Stimulated activated CD8-positive, alpha-beta memory T cell treated with anti-CD3 and anti-CD28 coated beads, Interleukin-4, amount 100 ng/mL, for 24 hours (primary cell): ENCODE measurements at places on chromosomes 7 and 10.

GRCh38 chr10:98363220-98363619 is 51.8 kb downstream of the PYROXD2 start:
- DNase-seq, result no peak

- no peak for DNase-seq
Measured at GRCh38 chr7:157803906-157804305, 467.1 kb downstream of the DNAJB6 start.

GRCh38 chr10:52703898-52704297 is 68.7 kb downstream of the MBL2 start:
- DNase-seq, result no peak

GRCh38 chr7:157691586-157692459 is 355.0 kb downstream of the DNAJB6 start:
- DNase-seq, result no peak

DNA sequence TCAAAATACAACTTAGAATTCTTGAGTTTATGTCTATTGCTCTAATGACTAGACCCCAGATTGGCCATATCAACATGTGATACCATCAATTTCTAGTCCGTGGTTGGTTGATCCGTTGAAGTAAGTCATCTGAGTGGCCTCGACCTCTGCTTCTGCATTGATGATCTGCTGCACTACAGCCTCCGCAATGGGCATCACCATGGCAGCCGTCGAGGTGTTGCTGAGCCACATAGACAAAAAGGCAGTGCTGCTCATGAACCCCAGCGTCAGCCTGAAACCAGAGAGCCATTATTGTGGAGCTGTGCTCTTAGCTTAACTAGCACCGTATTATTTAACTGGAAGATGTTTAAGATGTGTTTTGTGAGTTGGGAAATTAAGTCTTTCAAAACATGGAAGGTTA is 30.7 kb downstream of the SLC13A1 start:
- no peak for DNase-seq

GRCh38 chr10:1120306-1120705 is 64.1 kb downstream of the WDR37 start:
- no peak for DNase-seq

- no peak for DNase-seq
Measured at GRCh38 chr7:77561352-77561751, 24.3 kb downstream of the PTPN12 start.

- no peak for DNase-seq
Measured at GRCh38 chr7:116786791-116787443, 75.5 kb upstream of the CAPZA2 start.

DNA sequence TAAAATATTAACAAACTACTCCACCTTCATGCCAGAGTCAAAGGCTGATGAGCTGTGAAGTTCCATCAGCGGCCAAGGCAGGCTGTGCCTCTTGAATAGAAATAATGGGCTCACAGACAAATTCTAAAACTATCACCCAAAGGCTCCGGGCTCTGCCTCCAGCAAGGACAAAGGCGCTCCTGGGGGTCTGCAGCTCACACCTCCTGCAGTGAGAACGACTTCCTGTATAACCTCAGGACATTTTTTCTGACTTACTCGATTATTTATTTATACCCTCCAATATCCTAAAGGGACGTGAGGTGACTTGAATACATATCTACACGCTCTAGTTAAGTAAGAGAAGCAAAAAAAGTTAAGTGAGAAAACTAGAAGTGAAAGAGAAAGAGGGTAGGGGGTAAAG is 500.7 kb downstream of the CCSER2 start:
- DNase-seq, result no peak

DNA sequence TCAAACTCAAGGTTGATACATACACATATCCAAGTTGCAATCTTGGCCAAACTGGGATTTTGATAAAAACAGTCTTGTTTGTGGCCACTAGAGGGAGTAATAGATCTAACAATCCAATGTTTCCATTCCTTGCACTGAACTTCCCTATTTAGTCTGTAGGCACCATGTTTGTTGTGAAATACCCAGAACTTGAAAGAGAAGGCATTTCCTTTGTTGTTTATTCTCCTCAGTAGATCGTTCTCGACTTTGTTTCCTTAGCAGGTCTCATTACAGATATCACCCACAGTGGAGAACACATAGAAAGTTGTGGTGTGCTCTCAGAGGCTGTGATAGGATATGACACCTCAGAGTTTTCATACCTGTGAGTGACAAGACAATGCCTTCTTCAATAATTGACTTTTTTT is 70.3 kb upstream of the MXI1 start:
- no peak for DNase-seq

DNA sequence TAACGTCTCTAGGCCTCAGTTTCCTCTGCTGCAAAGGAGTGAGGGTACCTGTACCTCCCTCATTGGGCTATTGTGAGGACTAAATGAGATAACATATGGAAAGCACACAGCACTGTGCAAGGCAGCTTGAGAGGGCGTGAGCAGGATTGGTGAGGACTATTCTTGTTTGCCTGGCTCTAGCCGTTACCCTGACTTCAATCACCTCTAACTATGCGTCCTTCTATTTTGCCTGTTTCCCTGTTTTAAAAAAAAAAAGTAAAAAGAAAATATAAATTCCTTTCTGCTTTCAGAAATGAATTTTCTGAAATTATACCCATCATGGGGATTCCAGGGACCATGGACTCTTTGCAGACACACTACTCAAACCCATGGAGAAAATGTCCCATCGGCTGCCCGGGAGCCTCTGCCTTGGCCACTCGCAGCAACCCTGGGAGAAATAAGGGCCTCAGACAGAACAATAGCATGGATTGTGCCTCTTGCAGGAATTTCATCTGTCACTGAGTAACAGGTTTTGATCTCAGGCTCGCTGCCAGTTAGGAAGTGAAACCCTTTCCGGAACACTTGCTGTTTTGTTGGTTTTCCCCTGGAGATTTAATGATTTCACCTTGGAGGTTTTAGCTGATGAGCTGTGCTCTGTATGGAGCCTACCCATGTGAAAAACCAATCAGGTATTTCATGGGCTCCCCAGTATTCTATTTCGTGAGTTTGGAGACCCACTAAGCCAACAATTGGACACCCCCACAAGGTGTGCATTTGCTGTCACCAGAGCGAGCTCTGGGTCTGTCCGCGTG is 55.6 kb downstream of the STEAP1B start:
- no peak for DNase-seq

DNA sequence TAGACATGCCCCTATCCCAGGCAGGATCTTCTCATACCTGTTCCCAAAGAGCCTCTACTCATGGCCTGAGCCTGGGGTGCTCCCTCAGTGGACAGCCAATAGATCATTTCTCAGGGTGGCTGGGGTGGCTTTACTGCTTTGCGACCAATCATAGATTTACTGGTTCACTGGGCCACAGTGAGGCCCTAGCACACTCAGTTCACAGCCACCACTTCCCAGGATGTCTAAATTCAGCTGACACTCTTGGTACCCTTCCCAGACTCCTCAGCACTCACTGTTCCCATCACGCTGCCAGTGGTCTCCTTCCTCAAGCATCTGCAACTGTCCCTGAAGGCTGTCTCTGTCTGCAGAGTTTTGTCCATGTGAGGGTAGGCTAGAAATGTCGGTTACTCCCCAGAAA is 50.6 kb downstream of the ARHGAP22 start:
- DNase-seq, result no peak
